ENCODE measurements at places on chromosomes 11 and 22.

GRCh38 chr11:111961389-111962300, 24.5 kb downstream of the DIXDC1 start:
- DNase-seq: no peak

DNA sequence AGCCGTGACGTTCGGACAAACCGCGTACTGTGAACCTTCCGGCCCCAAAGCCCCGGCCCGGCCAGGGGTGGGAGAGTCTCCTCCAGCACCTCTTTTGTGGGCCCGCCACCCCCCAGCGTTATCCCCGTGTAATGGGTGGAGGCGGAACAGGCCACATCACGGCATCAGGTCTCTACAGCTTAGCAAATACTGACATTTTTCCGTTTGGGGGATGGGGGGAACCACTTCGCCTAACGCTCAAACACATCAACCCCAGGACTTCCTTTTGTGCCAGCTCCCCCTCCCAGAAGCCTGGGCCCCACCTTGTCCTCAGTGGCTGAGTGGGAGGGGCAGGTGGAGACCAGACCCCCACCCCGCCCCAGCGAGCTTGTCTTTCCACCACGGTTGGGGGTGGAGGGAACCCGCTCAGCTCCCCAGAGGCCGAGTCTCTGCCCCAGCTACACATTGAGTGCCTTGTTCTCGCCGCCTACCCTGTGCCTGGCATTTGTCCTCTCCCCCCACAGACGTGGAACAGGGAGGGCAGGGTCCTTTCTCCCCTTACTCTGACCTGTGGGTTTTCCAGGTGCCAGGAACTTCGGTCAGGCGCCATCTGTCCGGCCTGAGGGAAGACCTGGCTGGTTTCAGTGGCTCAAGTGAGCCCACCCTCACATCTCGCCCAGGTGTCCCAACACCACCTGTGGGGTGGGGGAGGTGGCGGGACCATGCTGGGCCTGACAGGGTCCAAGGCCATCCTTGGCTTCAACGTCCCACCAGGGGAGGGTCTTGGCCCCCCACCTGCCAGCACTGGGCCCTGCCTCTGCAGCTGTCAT, 29.6 kb downstream of the SBF1 start:
- no peak for DNase-seq

DNA sequence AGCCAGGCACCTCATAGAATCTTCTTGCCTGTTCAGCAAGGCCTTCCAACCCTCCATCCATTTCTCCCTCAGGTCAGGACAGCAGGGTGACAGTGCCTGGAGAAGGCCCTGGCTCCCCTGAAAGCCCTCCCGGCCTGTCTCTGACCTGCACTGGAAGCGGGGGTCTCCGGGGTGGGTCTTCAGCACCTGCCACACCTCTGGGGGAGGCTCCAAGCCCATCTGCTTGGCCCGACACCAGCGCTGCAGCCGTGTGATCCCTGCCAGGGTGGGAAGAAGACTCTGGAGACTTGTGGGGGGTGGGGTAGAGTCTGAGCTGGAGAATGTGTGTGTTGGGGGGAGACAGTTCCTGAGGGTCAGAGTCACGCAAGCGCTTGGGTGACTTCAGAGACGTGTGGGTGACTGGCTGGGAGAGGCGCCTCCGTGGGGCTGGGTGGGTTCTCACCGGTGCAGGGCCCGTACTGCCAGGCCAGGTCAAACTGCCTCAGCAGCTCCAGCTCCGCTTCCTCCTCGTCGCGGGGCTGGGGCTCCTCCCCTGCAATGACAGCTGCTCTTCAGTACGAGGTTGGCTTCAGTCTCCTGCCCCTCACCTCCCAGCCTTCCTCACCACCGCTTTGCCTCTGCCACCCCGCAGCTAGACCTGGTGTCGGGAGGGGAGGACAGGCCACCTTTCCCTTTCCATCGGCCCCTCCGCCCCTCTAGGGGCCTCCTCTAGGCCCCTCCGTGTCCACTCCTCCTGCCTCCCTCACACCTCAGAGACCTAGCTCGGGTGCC, 615 bp downstream of the POLD4 start:
- DNase-seq: no peak

DNA sequence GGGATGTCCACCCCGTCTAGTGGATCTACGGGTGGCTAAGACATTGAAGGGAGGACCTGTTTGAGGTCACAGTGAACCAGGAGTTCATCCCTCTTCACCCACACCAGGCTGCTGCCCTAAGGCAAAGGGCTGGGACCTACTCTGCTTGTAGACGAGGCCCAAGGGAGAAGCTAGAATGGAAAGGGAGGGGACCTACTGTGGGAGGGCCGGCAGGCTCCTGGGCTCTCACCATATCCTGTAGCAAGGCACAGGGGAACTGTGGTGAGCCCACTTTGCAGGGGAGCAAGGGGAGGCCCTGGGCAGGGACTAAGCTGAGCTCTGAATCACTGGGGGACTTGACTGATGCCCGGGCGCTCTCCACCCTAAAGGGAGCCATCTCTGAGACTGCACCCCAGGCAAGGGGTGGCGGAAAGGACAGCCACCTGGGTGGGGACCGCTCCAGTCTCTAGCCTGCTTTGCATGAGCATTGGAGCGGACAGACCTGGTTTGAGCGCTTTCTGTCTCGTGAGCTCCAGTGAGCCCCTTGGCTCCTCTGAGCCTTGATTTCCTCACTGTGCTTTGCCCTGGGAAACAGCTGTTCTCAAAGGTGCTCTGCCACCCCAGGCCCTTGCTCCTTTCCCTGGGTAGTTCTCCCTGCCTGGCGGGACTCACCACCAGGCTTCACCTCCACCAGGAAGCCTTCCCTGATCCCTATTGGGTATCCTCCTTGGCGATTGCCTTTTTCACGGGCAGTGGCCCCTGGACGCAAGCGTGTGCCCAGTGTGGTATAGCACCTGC, 24.2 kb downstream of the PARVG start:
- no peak for DNase-seq

DNA sequence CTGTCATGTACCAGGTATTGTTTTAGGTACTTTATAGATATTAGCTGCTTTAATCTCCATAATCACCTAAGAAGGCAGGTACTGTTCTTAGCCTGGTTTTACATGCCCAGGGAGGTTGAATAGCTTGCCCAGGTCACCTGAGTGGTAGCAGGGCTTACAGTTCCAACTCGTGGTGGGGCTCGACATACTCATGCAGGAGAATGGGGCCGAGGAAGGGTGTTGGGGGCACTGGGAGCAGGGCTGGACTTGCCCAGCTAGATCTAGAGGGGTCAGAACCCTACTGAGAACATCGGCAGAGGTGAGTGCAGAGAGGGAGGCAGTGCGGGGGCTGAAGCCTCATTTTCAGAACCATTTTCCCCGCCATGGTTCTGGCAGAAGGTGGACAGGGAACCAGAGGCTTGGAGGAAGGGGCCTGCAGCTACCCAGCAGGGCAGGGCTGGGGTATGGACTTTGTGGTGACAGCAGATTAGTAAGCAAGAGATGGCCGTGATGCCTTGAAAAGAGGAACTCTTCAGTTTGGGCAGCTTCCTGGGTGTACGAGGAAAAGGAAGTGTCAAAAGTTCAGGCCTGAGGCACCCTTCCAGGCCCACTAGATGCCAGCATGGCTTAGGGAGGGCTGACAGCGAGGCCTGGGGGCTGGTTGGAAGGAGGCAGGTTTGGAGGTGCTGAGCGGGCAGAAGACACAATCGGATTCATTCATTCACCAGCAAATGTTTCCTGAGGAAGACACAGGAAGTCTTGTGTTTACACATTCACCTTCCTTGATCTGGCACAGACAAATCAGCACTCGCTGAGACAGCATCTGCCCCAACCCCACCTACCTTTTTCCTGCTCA, 54.7 kb upstream of the LYVE1 start:
- no peak for DNase-seq

DNA sequence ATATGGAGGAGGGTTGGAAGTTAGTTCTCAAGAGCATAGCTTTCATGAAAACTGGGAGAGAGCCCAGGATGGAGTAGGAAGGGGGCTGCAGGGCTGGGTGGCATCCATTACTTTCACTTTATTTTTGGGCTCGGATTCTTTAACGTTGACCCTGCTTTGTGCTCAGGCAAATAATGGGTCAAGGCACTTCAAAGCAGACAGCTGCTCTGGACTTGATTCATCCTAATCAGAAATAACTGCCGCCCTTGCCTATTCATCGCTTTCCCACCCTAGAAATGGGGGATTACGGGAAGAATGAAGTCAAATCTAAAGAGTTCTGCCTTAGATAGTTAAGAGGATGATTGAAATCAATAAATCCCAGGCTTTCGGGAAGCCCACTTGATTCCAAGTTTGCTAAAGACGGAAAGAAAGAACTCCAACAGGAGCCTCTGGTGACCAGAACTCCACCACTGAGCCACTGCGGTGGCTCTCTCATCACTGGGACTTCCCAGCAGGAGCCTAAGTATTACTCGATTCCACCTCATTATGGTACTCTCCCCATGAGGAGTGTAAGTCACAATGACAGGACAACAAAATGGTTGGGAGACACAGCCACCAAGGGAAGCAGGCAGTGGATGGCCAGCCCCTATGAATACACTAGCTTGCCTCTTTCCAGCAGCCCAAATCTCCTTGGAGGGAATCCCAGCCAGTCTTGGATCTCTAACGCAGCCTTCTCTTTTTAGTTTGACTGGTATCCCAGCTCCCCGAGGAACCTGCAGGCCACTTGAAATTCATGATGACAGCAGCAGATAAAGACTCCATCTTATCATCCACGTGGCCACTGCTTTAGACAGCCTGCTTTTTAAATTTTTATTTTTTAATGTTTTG, 815.5 kb downstream of the NTM start:
- DNase-seq: no peak

DNA sequence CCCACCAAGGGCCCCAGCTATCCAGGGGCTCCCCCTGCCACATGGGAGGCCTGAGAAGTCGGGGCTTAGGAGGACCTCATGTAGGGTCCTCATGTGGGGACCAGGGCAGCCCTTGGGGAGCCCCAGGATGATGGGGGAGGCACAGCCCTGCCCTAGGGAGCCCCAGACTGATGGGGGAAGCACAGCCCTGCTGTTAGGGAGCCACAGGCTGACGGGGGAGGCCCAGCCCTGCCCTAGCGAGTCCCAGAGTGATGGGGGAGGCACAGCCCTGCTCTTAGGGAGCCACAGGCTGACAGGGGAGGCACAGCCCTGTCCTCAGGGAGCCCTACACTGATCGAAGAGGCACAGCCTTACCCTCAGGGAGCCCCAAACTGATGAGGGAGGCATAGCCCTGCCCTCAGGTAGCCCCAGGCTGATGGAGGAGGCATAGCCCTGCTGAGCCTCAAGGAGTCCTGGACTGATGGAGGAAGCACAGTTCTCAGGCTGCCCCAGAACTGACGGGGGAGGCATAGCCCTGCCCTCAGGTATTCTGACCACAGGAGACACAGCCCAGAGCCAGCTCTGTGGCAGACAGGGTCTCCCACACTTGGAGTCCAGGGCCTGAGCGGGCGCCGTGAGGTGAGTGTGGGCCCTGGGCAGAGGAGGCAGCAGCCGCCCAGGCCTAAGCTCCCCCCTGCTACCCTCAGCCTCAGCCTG, 10.8 kb downstream of the PRR33 start:
- no peak for DNase-seq

DNA sequence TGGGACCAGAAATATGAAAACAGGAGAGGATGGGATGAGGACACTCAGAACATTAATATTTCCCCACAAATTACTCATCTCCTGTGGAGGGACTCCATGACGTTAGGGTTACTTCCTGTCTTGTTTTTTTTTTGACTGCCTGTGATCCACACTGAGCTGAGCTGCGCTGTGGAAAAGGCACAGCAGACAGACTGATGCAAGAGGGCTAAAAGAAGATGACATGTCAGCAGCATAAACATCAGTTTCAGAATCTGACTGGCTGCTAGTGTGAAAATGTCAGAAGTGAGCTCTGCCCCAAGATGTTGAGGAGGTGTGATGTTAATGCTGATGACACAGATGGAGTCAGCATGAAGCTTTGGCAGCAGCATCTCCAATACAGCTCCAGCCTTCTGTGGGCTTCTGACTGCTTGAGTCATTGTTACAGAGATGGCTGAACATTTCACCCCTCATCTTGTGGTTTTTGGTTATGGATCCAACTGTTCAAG, 286.8 kb downstream of the BLID start:
- DNase-seq: peak; percentile 99

GRCh38 chr11:89182773-89183518, 5.3 kb downstream of the TYR start:
- peak; percentile 16 for DNase-seq

- no peak for DNase-seq
Observed at GRCh38 chr11:92026664-92027063, 198.0 kb upstream of the FAT3 start.
